ENCODE measurements at places on chromosomes 11 and 22. TPM values are rescaled to one million over a fixed set of nuclear protein-coding genes. Genes with fewer than 3 reads are reported as not detected.

The WEE1 gene
- polyA plus RNA-seq, result 5.7 TPM

- peaks cover 23% of the 10 kb centered on the region for H3K36me3 ChIP-seq
- H3K4me1 ChIP-seq, result no peaks in the 10 kb centered on the region
- peaks cover 8% of the 10 kb centered on the region for H3K27me3 ChIP-seq
- no peak overlapping the region for H3K27ac ChIP-seq
Observed at GRCh38 chr11:124623861-124624525, 1.3 kb downstream of the TBRG1 start.

GRCh38 chr22:21651521-21652009 lies 9.5 kb downstream of the SDF2L1 start:
- H3K36me3 ChIP-seq, result peaks cover 3% of the 10 kb centered on the region
- DNase-seq, result no peak
- H3K27me3 ChIP-seq, result no peaks in the 10 kb centered on the region
- H3K27ac ChIP-seq, result peak overlapping the region; percentile 8
- H3K4me1 ChIP-seq, result peaks cover 24% of the 10 kb centered on the region

DNA sequence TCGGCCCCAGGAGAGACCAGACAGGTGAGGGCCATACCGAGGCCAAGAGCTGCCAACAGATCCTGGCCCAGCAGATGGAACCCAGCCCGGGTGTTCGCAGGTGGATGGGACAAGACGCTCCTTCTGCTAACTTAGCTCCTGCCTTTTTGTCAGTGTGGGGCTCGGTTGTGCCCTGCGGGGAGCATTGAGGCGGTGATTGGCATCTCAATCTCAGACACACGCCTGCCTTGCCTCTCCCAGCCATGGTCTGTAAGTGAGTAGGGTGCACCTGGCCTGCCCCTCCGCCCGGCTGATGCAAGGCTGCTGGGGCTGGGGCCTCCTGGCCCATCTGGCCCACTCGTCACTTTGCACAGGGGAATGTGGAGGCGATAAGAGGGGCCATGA lies 350.1 kb downstream of the TBC1D22A start:
- H3K4me1 ChIP-seq, result no peaks in the 10 kb centered on the region
- H3K27ac ChIP-seq, result no peak overlapping the region
- DNase-seq, result no peak
- no peaks in the 10 kb centered on the region for H3K27me3 ChIP-seq

The MFNG gene
- polyA plus RNA-seq, result 14.3 TPM

DNA sequence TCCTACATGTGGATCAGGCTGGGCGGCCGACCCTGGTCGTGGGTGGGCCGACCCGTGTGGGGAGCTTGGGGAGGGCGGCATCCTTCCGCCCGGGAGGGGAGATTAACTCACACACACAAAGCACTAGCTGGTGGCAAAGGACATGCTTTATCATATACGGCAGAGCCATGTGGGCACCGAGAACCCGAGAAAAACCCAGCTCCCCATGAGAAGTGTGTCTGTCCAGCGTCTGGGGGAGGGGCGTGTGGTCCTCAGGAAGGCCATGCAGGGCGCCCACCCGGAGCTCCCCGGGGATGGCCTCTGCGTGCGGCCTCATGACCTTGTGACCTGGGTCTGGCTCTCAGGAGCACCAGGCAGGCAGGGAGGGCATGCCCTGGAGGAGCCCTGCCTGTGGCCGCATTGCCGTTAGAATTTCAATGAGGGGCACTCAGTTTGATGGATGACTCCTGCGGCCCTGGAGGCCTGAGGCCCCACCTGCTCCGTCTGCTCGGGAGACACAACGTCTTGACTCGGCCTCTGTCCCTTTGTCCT lies 39.4 kb upstream of the TOLLIP start:
- no peaks in the 10 kb centered on the region for H3K36me3 ChIP-seq
- H3K4me1 ChIP-seq, result peaks cover 4% of the 10 kb centered on the region
- peaks cover 8% of the 10 kb centered on the region for H3K27me3 ChIP-seq
- no peak overlapping the region for H3K27ac ChIP-seq
- no peak for DNase-seq
- H3K4me3 ChIP-seq, result no peak overlapping the region

- no peaks in the 10 kb centered on the region for H3K27me3 ChIP-seq
- no peaks in the 10 kb centered on the region for H3K4me1 ChIP-seq
- no peak overlapping the region for H3K4me3 ChIP-seq
- no peak overlapping the region for H3K27ac ChIP-seq
Observed at GRCh38 chr11:62702246-62702645, 5.0 kb downstream of the BSCL2 start.

- no peak overlapping the region for H3K4me3 ChIP-seq
- no peak overlapping the region for H3K27ac ChIP-seq
- H3K27me3 ChIP-seq, result no peaks in the 10 kb centered on the region
- DNase-seq, result no peak
- H3K36me3 ChIP-seq, result no peaks in the 10 kb centered on the region
Observed at GRCh38 chr11:88015170-88015569, 160.1 kb downstream of the RAB38 start.

GRCh38 chr22:49302530-49302929 lies 525.1 kb downstream of the BRD1 start:
- peaks cover 2% of the 10 kb centered on the region for H3K27me3 ChIP-seq
- H3K27ac ChIP-seq, result no peak overlapping the region
- no peak for DNase-seq
- no peaks in the 10 kb centered on the region for H3K36me3 ChIP-seq

DNA sequence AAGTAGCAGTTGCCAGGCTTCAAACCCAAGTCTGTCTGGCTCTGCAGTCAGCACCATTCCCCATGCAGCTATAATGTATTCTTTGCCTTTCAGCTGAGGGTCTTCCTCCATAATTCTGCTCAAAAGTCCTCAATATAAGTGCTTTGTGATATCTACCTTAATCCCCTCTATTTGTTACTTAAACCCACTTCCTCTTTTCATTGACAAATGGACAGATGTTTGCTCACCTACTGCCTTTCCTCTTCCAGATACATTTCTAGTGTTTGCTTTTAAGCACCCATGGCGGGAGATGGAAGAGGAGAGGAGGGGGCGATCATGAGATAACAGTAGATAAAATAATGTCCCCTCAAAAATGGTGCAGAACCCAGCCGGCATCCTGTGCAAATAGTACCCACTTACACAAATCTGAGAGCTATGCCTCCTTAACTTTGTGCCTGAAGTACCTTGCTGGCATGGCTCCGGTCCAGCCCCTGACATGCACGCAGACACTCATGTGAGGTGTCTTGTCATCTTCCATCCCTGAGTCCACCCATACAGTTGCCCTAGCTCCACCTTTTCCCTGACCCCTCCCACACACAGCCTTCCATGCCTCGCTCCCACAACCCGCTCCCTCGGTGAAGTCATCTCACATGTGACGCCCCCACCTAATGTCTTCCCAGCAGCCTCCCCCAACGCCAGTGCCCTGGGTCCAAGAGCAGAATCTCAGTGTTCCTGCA lies 109.6 kb downstream of the TRIM29 start:
- H3K4me3 ChIP-seq, result no peak overlapping the region
- H3K27me3 ChIP-seq, result no peaks in the 10 kb centered on the region
- H3K36me3 ChIP-seq, result no peaks in the 10 kb centered on the region
- no peak overlapping the region for H3K27ac ChIP-seq
- H3K4me1 ChIP-seq, result peaks cover 3% of the 10 kb centered on the region

- DNase-seq, result peak; percentile 26
- H3K27me3 ChIP-seq, result no peaks in the 10 kb centered on the region
- H3K4me3 ChIP-seq, result no peak overlapping the region
- no peaks in the 10 kb centered on the region for H3K36me3 ChIP-seq
- no peak overlapping the region for H3K27ac ChIP-seq
Observed at GRCh38 chr11:94925422-94926270, 47.7 kb downstream of the CWC15 start.

DNA sequence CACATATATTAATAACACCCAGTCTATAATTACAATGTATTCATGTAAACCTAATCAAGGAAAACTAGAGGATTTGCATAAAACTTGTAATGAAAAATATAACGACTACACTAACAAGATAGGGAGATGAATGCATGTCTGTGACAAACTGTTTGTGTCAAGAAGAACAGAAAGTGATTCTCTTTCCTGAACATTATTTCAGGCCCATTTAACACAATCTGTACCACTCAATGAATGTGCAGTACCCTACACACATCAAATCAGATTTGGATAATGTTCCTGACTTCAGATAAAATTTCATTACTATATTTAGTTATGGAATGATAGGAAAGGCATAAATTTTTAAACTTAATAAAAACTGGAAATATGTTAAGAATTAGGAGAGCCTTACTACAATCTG lies 93.1 kb downstream of the CADM1 start:
- no peaks in the 10 kb centered on the region for H3K27me3 ChIP-seq
- DNase-seq, result no peak
- H3K27ac ChIP-seq, result no peak overlapping the region

The NPAS4 gene
- 0.14 TPM for polyA plus RNA-seq

The SNX19 gene
- 13.9 TPM for polyA plus RNA-seq

- H3K27me3 ChIP-seq, result no peaks in the 10 kb centered on the region
- H3K36me3 ChIP-seq, result no peaks in the 10 kb centered on the region
- peak overlapping the region; percentile 77 for H3K27ac ChIP-seq
Observed at GRCh38 chr11:66313321-66314185, 3.3 kb downstream of the CD248 start.

The NXPE4 gene
- not detected for polyA plus RNA-seq

DNA sequence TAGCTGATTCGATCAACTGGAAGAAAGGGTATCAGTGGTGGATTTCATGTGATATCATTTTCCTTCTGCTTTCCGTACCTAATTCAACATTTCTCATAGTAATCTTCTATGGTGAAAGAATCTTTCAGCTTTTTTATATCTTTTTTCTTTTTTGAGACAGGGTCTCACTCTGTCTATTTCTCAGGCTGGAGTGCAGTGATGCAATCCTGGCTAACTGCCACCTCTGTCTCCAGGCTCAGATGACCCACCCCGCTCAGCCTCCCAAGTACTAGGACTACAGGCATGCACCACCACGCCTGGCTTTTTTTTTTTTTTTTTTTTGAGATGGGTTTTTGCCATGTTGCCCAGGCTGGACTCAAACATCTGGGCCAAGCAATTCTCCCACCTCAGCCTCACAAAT lies 18.6 kb upstream of the CHORDC1 start:
- no peaks in the 10 kb centered on the region for H3K4me1 ChIP-seq
- H3K27me3 ChIP-seq, result no peaks in the 10 kb centered on the region
- DNase-seq, result no peak
- no peaks in the 10 kb centered on the region for H3K36me3 ChIP-seq
- no peak overlapping the region for H3K4me3 ChIP-seq

DNA sequence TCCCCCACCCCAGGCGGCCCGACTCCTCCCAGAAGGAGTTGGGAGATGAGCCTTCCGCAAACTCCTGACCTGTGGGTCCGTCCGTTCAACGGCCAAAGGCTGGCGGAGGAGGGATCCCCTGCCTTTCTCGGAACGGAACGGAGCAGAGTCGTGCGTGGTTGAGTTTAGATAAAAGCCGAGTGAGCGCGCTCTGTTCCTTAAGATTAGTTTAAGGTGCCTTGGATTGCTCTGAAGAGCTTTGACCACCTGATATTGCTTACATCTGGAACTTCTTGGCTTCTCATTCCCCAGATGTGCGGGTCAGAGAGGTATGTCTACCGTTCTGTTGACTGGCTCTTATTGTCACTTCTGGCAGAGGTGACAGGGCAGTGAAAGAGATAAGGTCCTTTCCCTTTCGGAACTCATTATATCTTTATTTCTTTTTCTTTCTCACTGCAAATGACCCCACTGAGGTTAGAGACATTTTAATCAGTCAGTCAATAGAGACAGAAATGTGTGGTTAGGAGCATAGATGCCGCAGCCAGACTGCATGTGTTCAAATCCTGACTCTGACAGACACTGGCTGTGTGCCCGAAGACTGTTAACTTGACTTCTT lies at the start of gene TRIM6:
TSS of gene TRIM6 (plus strand) at position 31 of the 595 bp plus-strand sequence. CDS start at position 292, 261 bp downstream.
- H3K4me1 ChIP-seq, result peaks cover 9% of the 10 kb centered on the region
- peak within 1 kb of the TSS; percentile 28 for H3K4me3 ChIP-seq
- peak within 1 kb of the TSS; percentile 55 for H3K27ac ChIP-seq
- peak; percentile 62 for DNase-seq
- H3K27me3 ChIP-seq, result no peaks in the 10 kb centered on the region
- no peaks in the 10 kb centered on the region for H3K36me3 ChIP-seq

The TSKU gene
- polyA plus RNA-seq, result 10.6 TPM

DNA sequence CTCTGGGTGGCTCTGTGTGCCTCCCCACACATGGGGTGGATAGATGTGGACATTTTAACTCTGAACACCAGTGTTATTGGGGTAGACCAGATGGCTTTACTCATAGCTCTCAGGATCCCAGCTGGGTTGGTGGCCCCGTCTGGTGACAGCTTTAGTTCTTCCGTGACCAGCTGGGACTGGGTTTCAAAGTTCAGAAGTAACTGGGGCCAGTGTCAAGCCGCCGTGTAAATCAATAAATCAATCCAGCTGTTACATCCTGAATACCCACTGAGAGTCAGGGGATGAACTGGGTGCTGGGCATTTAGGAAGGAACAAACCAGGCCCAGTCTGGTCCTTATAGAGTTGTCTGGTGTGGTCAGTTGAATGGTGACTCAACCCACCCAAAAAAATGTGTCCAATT lies 269.4 kb downstream of the CTTN start:
- no peaks in the 10 kb centered on the region for H3K4me1 ChIP-seq
- H3K4me3 ChIP-seq, result no peak overlapping the region
- DNase-seq, result no peak

DNA sequence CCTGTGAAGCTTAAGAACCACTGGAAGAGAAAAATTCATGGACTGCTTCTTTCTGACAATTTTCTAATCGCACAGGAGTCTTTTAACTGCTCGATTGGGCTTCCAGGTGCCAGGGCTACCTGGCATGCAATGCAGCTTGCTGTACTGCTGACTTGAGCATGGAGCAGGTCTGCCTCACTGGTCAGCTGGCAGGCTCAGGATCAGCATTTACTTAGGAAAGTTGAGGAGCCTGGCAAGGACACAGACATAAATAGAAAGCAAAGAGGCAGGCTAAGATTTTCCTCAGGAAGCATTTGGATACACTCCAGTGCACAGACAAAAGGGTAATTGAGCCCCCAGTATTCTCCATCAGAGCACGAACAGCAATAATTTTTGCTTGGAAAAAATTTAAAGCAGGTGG lies 163.5 kb downstream of the CSNK2A3 start:
- no peaks in the 10 kb centered on the region for H3K36me3 ChIP-seq
- no peak for DNase-seq
- H3K27me3 ChIP-seq, result no peaks in the 10 kb centered on the region
- H3K27ac ChIP-seq, result no peak overlapping the region

GRCh38 chr11:31884080-31884479 lies 73.0 kb upstream of the PAX6 start:
- H3K4me3 ChIP-seq, result no peak overlapping the region
- H3K27ac ChIP-seq, result no peak overlapping the region
- H3K36me3 ChIP-seq, result no peaks in the 10 kb centered on the region

- H3K36me3 ChIP-seq, result no peaks in the 10 kb centered on the region
- no peak overlapping the region for H3K4me3 ChIP-seq
- no peak overlapping the region for H3K27ac ChIP-seq
- H3K4me1 ChIP-seq, result no peaks in the 10 kb centered on the region
- no peaks in the 10 kb centered on the region for H3K27me3 ChIP-seq
Observed at GRCh38 chr22:32629573-32629957, 155.0 kb downstream of the FBXO7 start.

The MCM5 gene
- polyA plus RNA-seq, result 17.6 TPM

GRCh38 chr11:83006877-83007330 lies 64.8 kb downstream of the RAB30 start:
- peak overlapping the region; percentile 67 for H3K27ac ChIP-seq
- H3K36me3 ChIP-seq, result no peaks in the 10 kb centered on the region
- no peak overlapping the region for H3K4me3 ChIP-seq
- no peak for DNase-seq
